ENCODE measurements at places on chromosomes 5 and 9.
A peak's percentile ranks its signal among the peaks of the same experiment; 100 is the strongest.

DNA sequence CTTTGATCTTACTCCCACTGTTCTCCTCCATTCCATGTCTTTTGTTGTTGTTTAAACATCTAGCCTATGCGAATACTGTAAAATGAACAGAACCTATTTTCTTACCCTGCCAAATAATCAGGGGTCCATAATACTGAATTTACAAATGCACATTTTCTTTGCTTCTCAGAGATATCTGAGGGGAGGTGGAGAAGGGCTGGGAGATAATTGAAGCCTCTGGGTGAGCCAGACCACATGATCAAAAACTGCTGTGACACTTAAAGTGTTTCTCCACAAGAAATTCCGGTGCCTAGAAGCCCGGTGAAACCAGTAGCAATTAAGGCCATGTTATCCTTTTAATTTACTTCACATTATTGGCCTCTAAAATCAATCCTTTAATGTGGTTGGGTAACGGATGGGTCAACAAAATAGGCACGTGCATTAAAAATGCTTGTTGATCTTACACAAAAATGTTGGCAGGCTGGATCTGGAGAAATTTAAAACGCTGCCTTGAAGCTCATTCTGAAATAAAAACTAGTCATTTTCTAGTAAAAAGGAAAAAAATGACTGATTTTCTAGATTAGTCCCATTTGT lies 10.8 kb downstream of the SEMA6A start:
- no peak for DNase-seq

DNA sequence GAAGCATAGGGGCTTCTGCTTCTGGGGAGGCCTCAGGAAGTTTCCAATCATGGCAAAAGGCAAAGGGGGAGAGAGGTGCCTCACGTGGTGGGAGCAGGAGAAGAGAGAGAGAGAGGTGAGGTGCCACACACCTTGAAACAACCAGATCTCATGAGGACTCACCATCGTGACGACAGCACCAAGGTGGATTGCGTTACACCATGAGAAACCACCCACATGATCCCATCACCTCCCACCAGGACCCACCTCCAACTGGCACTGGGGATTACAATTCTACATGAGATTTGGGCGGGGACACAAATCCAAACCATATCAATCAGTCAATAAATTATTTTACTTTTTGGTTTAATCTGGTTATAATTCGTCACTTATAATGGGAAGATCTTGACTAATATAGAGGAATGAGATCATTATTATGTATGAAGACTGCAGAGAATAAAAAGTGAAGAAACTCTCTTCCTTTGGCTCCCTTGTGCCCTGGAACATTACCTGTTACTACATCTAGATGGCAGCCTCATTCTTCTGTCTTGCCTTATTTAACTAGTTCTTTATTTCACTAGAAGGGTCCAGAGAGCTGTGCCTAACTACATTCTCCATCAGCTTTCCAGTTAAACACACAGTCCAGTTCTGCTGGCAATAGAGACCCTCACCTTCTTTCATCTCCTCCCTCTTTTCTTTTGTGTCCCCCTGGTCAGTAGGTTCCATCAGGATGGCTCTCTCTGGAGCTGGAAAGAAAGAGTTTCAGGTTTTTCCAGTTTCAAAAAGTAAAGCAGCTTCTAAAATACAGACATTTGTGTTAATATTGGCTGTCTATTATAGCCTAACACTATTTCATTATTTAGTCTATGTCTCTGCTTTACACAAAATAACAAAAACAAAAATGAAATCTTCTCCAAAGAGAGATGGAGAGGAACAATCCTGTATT lies 21.7 kb upstream of the SPINK7 start:
- DNase-seq, result no peak

DNA sequence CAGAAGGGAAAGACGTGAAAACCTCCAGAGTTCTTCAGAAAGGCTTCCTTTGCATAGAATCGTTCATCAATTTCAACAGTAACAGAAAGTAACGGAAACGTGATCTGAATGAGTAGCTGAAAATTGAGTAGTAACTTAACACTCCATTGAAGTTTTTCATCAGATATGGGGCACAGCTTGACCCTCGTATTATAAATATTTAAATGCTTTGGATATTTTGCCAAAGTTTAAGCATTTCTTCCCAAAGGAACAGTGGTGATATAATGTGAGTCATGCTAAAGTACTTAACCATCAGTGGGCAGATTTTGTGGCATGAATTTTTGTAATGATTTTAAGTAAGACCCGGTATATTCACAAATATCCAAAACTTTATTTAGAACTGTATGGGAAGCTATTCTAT lies 67.4 kb upstream of the ADAMTS19 start:
- DNase-seq, result no peak

GRCh38 chr9:108645520-108645919 lies 210.3 kb downstream of the ACTL7B start:
- no peak for DNase-seq

DNA sequence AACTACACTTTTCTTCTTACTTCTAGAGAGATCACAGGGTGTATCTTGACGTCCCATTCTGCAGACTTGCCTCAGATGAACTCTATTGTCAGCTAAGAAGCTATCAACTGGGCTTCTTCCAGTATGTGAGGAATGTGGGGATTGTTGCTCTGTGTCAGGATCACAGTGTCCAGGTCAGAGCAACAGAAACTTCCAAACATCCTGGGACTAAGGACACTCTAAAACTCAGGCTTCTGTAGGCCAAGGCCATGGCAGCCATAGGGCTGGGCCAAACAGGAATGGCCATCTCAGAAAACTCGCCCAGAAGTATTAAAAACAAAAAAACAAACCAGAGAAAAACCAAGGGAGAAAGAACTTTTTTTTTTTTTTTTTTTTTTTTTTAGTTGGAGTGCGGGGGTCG lies 210.0 kb upstream of the CLINT1 start:
- DNase-seq, result no peak

GRCh38 chr5:80672140-80672736 lies 17.5 kb upstream of the DHFR start:
- DNase-seq, result peak; percentile 29

GRCh38 chr5:45623832-45624231 lies 72.3 kb downstream of the HCN1 start:
- DNase-seq, result no peak

GRCh38 chr5:105506692-105507277 lies 1944.2 kb upstream of the NUDT12 start:
- no peak for DNase-seq

DNA sequence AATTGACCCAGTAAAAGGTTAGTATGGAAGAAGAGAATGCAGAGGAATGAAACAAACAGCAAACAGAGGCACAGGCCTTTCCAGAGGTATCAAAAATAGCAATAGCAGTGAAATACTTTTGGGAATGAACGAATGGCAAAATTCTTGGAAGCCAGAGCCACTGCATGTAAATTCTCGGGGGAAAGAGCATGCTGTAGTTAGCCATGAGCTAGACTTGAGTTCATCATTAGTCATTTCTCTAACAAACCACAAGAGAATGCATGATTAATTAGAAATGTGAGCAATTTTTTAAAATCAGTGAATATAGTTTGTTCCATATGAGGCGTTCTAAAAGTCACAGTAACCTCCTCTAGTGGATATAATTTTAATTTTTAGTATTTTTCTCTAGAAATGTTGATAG lies 170.3 kb upstream of the PRR16 start:
- no peak for DNase-seq

- DNase-seq, result no peak
These were observed 326.0 kb upstream of the FTMT start for GRCh38 chr5:121525706-121526105.

GRCh38 chr9:109966643-109967368 lies 186.8 kb downstream of the PALM2AKAP2 start:
- no peak for DNase-seq

- DNase-seq, result no peak
These were observed 132.5 kb downstream of the SEMA6A start for GRCh38 chr5:116442095-116442534.

DNA sequence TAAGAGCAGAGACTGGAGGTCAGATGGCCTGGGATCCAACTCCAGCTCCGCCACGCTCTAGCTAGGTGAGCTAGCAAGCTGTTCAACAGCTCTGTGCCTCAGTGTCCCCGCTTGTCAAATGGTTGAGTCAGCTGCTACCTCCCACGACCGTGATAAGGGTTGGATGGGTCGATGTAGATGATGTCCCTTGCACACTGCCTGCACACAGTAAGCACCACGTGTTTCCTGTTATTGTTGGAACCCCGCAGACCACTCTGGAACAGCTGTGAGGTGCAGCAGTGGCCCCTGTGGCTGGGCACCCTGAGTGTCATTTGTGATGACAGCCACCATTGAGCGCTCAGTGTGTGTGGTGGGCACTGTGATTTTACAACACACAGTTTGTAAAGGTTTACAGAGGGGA lies 54.0 kb upstream of the CTSL start:
- DNase-seq, result no peak

DNA sequence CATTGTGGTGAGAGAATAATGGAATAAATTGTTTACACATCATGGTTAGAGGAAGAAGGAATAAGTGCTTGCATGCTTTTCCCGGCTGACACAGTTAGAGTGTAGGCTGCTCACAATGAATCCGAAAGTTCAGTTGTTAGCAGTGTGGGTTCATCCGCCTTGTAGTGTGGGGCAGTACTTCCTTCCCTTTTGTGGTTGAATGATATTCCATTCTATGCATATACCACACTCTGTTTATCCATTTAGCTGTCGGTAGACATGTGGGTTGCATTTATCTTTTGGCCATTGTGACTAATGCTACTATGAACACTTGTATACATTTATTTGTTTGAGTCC lies 84.0 kb downstream of the COL5A1 start:
- DNase-seq, result peak; percentile 50

GRCh38 chr5:6632324-6632887 lies 438 bp downstream of the NSUN2 start:
- peak; percentile 49 for DNase-seq

- DNase-seq, result no peak
These were observed 24.1 kb upstream of the TRAF1 start for GRCh38 chr9:120950421-120951388.

DNA sequence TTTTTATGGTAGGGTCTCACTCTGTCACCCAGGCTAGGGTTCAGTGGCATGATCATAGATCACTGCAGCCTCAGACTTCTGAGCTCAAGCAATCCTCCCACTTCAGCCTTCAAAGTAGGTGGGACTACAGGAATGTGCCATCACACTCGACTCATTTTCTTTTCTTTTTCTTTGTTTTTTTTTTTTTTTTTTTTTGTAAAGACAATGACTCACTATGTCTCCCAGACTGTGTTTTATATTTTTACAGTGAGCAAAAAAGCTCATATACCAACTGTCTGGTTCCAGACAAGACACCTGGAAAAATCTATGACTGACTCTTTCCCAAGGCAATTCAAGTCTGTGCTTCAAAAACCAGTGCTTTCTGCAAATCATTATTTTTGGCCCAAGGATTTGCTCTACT lies 10.8 kb upstream of the FOXD1 start:
- no peak for DNase-seq

- no peak for DNase-seq
These were observed 298.0 kb upstream of the PAPPA start for GRCh38 chr9:115855458-115856133.

GRCh38 chr5:136510481-136510880 lies 145.1 kb upstream of the TRPC7 start:
- no peak for DNase-seq

DNA sequence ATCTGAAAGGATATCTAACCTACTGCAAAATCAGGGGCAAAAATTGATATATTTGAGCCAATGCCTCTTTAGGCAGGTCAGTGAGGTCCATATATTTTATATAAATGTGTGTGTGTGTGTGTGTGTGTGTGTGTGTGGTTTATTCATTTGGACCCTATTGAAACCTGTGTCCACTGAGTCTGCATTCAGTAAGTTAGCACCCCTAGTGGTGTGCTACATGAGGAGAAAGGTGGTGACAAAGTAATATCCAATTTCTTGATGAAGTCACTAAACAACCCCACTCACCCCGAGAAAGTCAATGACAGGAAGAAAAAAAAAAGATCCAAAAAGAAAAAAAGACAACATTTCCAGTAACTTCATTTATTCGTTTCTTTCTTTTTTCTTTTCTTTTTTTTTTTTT lies 4.1 kb downstream of the FBXW11 start:
- DNase-seq, result no peak

DNA sequence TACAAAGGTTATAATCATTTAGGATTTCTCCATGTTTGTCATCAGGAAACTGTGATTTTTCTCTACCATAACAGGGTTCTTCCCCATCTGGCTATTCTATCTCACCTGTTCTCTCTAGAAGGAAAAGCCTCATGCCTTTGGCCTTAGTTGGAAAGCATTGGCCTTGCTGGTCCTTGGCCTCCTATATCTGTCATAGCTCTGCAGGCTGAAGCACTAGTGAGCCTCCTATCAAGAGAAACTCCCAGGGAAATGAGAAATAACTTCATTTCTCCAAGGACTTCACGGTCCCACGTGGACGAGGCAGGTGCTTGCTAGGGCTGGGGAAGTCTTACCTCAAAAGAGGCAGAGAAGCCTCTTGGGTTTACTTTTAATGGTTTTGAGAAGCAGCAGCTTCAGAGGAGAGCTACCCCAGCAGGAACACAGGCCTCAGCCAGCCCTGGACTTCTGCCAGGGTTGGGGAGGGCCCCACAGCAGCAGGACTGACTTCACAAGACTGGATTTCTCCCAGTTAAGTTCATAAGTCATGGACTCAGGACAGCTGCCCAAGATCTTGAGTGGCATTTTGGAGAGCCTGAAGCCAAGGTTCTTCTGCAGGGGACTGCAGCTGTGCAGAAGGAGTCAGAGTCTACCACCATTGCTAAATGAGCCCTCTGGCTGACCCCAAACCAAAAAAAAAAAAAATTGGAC lies 15.8 kb upstream of the PSAT1 start:
- no peak for DNase-seq
